ENCODE measurements at places on chromosomes 2 and 18.

DNA sequence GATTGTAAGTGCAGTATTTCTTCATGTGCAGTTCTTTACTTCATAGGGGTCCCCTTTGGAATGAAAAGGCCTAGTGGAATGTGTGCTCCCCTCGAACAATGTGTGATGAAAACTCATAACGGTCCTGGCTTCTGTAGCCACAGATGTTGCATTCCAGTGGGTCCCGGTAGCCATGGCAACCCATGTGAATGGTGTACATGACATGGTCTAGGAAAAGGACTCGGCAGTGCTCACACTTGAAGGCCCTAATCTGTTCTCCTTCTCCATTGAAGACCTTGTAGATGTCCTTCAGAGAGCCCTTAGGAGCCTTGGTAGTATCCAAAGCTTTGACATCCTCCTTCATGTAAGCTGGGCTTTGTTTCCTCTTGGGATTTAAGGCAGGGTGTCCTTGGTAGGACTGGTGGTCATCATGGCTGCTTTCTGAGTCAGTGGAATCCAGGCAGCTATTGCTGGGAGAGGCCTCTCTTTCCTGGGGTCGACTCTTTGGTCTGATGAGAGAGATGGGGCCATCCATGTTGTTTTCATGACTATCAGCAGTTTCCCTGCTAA lies 144.0 kb downstream of the IKZF2 start:
- no peak for DNase-seq

- DNase-seq: no peak
These were observed 1611.5 kb upstream of the TMEFF2 start for GRCh38 chr2:193806088-193806774.

- no peak for DNase-seq
These were observed 128.4 kb downstream of the RNF152 start for GRCh38 chr18:61764381-61764780.

- DNase-seq: no peak
These were observed 63.9 kb upstream of the CREB1 start for GRCh38 chr2:207465894-207466293.

DNA sequence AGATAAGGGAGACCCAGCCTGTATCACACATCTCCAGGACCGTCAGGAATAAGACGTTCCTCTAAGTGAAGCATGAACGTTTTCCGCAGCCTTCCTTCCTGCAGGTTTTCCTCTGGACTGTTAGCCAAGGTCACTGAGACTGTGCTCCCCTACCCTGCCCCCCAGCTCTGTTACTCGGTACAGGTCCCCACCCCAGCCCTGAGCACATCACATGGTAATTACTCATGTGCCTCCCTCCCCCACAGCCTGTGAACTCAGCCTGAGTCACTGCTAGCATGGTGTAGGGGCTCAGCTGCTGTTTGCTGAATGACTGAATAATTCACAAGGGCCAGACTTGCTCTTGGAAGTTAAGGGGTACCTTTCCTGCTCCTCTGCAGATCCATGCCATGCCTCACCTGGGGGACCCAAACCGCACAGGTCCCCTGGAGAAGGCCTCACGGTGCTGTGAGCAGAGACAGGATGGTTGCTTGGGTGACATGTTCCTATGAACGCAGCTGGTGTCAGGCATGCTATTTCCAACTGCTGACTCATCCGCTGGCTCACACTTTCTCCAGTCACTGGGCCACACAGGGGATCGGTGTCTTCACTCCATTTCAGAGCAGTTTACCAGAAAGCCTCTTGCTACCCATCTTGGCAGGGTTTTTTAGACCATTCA lies 88.2 kb downstream of the PLB1 start:
- DNase-seq: no peak

DNA sequence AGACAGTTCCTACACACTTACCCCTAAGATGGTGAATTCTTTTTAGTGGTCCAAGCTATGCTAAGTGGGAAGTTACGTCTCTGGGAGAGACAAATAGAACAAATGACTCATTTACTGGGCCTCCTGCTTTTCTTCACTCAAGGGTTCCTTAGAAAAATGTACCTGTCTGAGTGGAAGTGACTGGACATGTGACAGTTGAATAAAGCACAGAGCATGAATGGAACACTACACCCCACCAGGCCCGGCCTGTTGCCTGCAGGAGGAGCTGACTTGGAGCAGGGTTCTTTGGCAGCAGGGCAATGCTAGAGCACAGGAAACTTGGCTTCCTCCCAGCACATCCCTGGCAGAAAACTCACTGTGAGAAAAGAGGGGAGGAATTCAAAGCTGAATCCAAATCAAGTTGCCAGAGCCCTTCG lies 451.0 kb upstream of the SETBP1 start:
- DNase-seq: no peak

- no peak for DNase-seq
These were observed 114.7 kb downstream of the DNAH6 start for GRCh38 chr2:84631047-84631446.

All from NCI-H1436 treated with DMSO at 0.1 percent for 48 hours (cell line).